ENCODE measurements at places on chromosomes 2 and 18.

DNA sequence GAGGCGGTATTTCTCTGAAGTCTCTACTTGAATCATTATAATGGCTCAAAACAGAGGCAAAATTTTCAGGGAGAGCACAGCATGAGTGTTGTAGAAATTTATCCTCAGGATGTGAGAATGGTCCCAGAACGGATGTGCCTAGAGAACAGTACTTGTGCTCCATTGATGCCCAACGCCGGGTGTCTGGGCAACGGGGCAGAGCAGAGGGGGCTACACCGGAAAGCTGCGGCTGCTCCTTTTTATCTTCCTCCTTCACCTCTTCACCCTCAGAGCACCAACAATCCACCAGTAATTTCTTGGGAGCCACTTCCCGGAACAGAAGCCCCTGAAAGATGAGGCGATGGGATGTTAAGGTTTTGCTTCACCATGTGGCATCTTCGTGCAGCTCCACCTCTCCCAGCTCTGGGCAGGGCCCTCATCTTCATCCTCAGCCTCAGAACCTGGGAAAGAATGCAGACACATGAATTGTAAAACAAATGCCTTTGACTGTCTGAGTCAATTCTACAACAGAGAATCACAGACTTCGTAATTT, 71.5 kb downstream of the PTGR3 start:
- DNase-seq: no peak

GRCh38 chr2:79831961-79832360, 319.1 kb downstream of the CTNNA2 start:
- no peak for DNase-seq

DNA sequence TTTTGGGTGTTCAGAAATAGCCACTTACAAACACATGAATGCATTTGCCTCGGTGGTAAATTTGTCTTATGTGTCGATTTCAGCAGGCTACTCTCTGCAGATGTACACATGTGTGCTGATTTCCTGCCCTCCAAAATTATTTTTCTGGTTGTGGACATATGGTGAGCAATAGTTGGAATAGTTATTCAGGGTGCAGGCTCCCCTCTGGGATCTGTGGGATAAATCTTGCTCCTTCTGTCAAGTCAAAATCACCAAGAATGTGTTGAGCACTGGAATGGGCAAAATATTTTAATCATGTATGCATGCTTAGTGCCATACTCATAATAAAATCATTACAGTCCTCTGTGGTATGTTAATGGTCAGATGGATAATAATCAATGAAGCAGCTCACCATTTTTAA, 684.5 kb downstream of the BCL11A start:
- DNase-seq: no peak

DNA sequence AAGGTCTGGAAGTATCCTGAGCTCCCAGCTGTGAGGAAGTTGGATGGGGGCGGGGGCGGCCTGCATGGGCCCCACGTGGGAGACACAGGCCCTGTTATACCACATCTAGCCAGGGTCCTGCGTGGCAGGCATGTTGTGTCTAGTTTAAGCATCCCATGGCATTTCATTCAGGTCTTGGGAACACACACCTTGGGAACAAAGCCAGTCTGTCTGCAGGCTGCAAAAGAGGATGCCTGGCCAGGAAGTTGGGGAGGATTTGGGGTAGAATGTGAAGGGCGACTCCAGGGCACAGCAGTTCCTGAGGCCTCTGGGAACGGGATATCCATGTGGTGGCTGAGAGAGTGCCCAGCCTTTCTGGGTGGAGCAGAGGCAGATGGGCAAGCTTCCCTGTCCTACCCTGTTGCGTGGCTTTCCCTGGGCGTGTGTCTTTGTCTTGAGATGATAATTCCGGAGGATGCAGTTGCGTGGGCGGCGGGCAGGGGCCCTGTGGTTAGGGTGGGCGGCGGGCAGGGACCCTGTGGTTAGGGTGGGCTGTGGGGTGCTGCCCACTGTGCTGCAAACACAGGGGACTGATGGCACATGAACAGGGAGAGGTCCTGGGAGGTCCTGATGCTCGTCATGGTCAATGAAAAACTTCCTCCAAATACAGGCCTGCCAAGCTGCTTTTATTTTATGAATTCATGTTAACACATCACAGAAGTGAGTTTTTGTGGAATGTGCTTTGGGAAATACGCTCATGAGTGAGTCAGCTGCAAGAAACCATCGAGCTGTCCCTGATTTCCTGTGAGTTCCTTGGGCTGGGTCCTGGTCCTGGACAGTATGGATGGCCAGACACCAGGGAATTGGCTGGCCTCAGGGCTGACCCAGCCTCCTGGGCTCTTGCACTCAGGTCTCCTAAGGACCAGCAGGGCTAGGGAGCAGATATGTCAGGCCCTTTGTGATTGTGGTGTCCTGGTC, 90.0 kb upstream of the HS6ST1 start:
- peak; percentile 53 for DNase-seq

GRCh38 chr2:99725820-99726219, 236.0 kb upstream of the REV1 start:
- no peak for DNase-seq

GRCh38 chr2:119482481-119483394, 41.5 kb downstream of the SCTR start:
- DNase-seq: no peak

GRCh38 chr2:156356014-156356754, 23.7 kb upstream of the NR4A2 start:
- peak; percentile 37 for DNase-seq

- no peak for DNase-seq
Measured at GRCh38 chr2:196108604-196109003, 40.0 kb upstream of the DNAH7 start.

DNA sequence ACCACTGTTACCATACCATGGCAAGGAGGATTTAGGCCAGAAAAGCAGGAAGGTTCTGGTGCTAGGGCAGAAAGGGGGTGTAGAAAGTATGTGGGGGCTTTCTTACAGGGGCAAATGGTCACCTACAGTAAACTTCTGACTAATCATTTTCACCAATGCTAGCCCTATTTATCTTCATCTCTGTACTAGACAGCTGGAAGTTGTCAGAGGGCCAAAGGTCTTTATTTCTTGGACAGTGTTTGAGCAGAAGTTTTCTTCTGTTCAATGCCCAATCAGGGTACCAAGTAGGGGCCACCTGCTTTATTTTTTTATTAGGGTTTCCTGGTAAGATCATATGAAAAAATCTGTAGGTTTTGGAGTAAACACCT, 37.6 kb downstream of the MAP4K4 start:
- no peak for DNase-seq

DNA sequence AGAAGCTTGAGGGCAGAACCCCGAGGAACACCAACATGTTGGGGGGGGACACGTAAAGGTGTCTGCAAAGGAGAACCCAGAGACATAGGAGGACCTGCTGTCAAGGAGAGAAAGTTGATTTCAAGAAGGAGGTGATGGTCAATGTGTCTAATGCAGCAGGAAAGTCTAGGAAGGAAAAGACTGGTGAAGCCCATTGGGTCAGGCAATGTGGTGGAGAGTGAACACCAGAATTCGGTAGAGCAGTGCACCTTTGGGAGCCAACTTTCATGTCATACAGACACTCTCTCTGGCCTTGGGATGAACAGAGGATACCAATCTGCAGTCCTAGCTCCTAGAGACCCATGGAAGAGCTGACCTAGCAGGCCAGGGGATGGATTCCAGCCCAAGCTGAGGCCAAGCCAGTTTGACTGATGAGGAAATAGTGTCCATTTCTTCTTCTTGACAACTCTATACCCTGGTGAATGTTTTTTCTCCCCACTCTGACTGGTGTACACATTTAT, 101.9 kb downstream of the MYCN start:
- DNase-seq: no peak

GRCh38 chr2:106602042-106602441, 114.9 kb downstream of the CD8B2 start:
- DNase-seq: no peak
